ENCODE measurements at places on chromosomes 3 and 15.

- no peak for DNase-seq
Observed at GRCh38 chr3:142963234-142963515, 299 bp downstream of the PAQR9 start.

GRCh38 chr3:148343416-148343815, 354.3 kb upstream of the AGTR1 start:
- no peak for DNase-seq

GRCh38 chr15:58830556-58830955, 59.5 kb downstream of the MINDY2 start:
- DNase-seq, result no peak

GRCh38 chr3:136708333-136708985, 43.7 kb downstream of the STAG1 start:
- DNase-seq, result no peak

DNA sequence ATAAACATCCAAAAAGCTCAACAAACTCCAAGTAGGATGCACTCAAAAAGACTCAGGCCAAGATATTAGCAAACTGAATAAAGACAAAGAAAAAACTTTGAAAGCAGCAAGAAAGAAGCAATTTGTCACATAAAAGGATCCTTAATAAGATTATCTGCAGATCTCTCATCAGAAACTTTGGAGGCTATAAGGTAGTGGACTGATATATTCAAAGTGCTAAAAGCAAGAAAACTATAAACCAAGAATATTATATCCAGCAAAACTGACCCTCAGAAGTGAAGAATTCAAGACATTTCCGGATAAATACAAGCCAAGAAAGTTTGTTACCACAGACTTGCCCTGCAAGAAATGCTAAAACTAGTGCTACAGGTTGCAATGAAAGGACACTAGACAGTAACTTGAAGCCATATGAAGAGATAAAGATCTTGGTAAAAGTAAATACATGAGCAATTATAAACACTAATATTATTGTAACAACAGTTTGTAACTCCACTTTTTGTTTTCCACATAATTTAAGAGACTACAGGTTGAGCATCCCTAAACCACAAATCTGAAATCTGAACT, 23.6 kb downstream of the C3orf33 start:
- DNase-seq, result no peak

- peak; percentile 66 for DNase-seq
Observed at GRCh38 chr3:194370753-194371152, 1.2 kb upstream of the LRRC15 start.

DNA sequence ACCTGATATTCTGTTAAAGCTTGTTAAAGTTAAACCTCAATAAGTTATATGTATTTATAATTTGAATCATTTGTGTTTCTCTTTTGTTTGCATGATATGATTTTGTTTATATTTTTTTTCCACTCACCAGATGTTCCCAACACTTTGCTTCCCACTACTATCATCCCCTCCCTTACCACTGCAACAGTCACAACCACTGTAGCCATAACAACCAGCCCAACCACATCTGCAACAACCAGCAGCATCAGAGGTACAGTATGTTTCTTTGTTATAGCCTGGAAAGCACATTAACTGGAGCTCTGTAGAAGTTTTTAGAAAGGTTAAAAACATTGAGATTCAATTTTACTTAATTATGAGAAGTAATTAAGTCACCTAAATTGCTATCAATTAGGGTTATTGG, 1011.9 kb downstream of the VGLL3 start:
- no peak for DNase-seq

Measured in COLO829 (cell line).